Activated CD4-positive, CD25-positive, alpha-beta regulatory T cell treated with anti-CD3 and anti-CD28 coated beads, Interleukin-2, amount 50 U/mL, for 24 hours (primary cell): ENCODE measurements at places on chromosomes 1 and 21.

- ATAC-seq: no peak
These were observed 1.4 kb downstream of the MEGF6 start for GRCh38 chr1:3609769-3610526.

DNA sequence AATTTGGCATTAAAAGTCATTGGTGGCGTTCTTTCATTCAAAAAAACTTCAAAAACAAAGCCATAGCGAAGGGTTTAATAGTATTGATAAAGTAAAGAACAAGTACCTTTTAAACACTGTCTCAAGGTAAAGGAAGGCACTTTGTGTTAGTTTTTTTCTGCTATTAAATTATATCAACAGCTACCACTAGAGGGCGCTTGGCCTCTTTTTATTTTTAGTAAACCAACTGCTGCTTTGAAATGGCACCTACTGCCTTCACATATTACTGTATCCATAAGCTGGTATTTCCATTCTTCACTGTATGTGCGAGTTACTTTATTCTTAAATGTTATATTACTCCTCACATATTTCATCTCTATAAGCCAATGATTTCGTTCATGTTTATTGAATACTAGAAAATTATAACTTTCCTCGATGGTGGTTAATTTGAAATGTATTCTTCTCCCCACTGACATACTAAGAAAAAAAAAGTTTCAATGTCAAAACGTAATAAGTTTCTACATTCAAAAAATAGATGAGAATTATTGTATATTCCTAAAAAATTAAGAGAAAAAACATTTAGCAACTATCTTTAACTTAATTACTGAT is 125.7 kb upstream of the CXADR start:
- ATAC-seq: peak; percentile 38

- no peak for ATAC-seq
These were observed 87.1 kb upstream of the LRRC8D start for GRCh38 chr1:89733748-89734147.

DNA sequence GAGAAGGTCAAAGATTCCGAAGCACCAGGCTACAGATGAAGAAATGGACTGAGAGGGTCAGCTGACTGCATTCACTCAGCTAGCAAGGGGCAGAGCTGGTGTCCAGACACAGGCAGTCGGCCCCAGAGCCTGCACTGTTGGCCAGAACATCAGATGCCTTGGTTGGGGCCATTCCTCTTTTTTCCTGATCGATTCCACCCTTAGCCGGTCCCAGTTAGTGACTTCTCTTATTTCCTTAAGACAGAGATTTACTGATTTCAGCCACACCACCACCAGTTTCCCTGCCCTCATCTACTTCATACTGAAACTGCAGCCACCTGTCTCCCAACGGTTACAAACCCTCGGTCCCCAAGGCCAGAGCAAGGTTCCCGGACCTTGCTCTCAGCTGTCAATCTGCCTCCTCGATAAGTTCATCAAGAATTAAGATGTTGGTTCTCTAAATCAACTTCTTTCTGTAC is 11.5 kb downstream of the CD58 start:
- no peak for ATAC-seq

- ATAC-seq: no peak
These were observed 1265.9 kb downstream of the BRINP3 start for GRCh38 chr1:189211742-189212141.

- ATAC-seq: no peak
These were observed 14.1 kb downstream of the WDR47 start for GRCh38 chr1:109027841-109028240.

DNA sequence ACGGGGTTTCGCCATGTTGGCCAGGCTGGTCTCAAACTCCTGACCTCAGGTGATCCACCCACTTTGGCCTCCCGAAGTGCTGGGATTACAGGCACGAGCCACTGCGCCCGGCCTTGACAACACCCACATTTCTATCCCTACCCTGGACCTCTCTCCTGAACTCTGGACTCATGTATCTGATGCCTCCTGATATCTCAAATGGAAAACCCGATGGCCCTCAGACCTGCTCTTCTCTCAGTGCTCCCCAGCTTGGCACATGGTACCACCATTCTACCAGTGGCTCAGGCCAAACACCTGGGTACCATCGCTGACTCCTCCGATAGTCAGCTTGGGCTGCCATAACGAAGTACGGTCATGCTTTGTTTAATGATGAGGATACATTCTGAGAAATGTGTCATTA is 8.5 kb upstream of the RHBG start:
- ATAC-seq: no peak

DNA sequence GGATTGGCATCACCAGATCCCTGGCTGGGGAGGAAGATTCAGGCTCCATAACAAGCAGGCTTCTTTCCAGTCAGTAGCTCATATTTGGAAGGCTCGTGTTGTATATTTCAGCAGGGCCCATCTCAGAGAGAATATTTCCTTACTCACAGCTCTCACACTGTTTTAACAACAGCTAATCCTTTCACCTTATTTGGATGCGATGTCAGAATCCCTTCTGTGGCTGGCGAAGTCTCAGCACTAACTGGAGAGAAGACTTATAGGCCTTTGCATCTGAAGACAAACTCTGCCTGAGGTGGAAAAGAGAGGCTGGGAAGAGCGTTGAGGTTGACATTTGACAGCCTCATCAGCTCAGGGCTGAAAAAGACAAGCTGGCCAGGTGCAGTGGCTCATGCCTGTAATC is 47.2 kb upstream of the CAPZB start:
- ATAC-seq: no peak
